ENCODE measurements at places on chromosomes 4 and X. TPM values are rescaled to one million over a fixed set of nuclear protein-coding genes. Genes with fewer than 3 reads are reported as not detected.

Gene HSFX4
- total RNA-seq: not detected

Gene HPGDS
- not detected for total RNA-seq

Gene CCNA2
- total RNA-seq: 0.34 TPM

Gene PABPC1L2B
- total RNA-seq: not detected

Gene RAB41
- not detected for total RNA-seq

Gene SGCB
- total RNA-seq: 4.1 TPM

Gene NDNF
- not detected for total RNA-seq

DNA sequence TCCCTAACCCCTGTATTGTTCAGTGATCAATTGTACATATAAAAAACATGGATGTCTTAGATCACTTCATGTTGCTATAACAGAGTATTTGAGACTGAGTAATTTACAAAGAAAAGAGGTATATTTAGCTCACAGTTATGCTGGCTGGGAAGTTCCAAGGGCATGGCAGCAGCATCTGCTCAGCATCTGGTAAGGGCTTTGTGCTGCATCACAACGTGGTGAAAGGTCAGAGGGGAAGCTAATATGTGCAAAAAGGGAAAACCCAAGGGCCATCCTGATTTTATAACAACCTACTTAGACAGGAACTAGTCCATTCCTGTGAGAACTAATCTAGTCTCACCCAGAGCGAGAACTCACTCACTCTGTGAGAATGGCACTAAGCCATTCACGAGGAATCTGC is 128.2 kb upstream of the OTUD4 start:
- no peak for DNase-seq
- no peak overlapping the region for H3K27ac ChIP-seq
- no peaks in the 10 kb centered on the region for H3K4me1 ChIP-seq
- H3K4me3 ChIP-seq: no peak overlapping the region

GRCh38 chr4:168560184-168561180 is 63.6 kb downstream of the PALLD start:
- no peak overlapping the region for H3K27ac ChIP-seq
- H3K36me3 ChIP-seq: no peaks in the 10 kb centered on the region
- DNase-seq: no peak

- no peak overlapping the region for H3K27ac ChIP-seq
- H3K4me3 ChIP-seq: no peak overlapping the region
- H3K36me3 ChIP-seq: no peaks in the 10 kb centered on the region
These were observed 45.9 kb upstream of the GPC4 start for GRCh38 chrX:133461231-133461630.

- no peak for DNase-seq
- H3K27me3 ChIP-seq: no peaks in the 10 kb centered on the region
- H3K4me3 ChIP-seq: no peak overlapping the region
- H3K27ac ChIP-seq: no peak overlapping the region
- H3K36me3 ChIP-seq: no peaks in the 10 kb centered on the region
- H3K4me1 ChIP-seq: no peaks in the 10 kb centered on the region
These were observed 191.0 kb downstream of the CCSER1 start for GRCh38 chr4:90318193-90318592.

GRCh38 chr4:48578132-48578968 is 88.3 kb downstream of the ZAR1 start:
- no peak overlapping the region for H3K27ac ChIP-seq
- peaks cover 40% of the 10 kb centered on the region for H3K36me3 ChIP-seq
- H3K27me3 ChIP-seq: no peaks in the 10 kb centered on the region
- no peaks in the 10 kb centered on the region for H3K4me1 ChIP-seq

DNA sequence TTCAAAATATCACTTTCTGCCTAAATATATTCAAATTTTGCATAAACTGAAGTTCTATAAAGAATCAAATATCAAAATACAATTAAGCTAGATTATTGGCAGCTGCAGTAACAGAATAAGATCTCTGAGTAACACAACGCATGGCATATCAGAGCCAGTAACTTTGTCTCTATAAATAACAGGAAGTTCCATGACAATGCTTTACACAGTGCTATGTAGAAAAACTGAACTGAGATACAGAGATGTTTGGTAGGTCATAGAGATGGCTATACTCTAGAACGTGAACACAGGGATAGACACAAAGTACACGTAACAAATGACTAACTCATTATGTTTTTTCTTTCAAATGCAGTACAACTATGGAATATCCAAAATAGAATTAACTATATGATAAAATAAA is 18.2 kb downstream of the UBE2D3 start:
- H3K4me3 ChIP-seq: no peak overlapping the region
- H3K36me3 ChIP-seq: peaks cover 94% of the 10 kb centered on the region
- H3K27ac ChIP-seq: no peak overlapping the region
- H3K27me3 ChIP-seq: no peaks in the 10 kb centered on the region

DNA sequence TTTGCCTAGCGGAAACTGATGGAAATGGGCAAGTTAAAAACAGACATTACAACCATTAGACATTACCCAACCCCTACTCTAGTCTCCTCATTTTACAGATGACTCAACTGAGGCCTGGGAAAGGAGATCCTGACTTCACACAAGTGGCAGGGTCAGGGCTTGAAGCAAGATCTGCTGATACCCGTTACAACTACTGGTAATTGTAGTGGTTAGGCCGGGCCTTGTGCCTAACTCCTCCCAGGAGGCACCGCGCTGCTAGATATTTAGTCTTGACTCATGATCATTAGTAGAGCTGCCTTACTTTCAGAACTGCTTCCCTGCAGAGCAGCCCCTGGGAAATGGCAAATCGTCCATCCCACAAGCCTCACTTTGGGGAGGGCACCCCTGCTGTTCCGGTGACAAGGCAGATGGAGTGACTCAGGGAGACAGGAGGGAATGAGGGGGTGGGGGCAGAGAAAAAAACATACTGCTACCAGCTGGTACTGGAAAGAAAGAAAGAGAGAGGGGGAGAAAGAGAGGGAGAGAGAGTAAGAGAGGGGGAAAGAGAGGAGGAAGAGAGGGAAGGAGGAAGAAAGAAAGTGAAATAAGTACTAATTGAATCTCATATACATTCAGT is 12.2 kb downstream of the ARHGEF6 start:
- peaks cover 13% of the 10 kb centered on the region for H3K36me3 ChIP-seq
- DNase-seq: peak; percentile 31
- peaks cover 44% of the 10 kb centered on the region for H3K4me1 ChIP-seq

DNA sequence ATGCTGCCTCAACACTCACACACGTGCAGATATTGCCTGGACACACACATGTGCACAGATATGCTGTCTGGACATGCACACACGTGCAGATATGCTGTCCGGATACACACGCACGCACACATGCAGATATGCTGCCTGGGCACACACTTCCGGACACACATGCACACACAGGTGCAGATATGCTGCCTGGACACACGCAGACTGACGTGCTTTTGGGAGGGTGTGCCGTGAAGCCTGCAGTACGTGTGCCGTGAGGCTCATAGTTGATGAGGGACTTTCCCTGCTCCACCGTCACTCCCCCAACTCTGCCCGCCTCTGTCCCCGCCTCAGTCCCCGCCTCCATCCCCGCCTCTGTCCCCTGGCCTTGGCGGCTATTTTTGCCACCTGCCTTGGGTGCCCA is 14.7 kb downstream of the FGFRL1 start:
- DNase-seq: no peak
- H3K27ac ChIP-seq: no peak overlapping the region
- H3K4me3 ChIP-seq: no peak overlapping the region
- peaks cover 4% of the 10 kb centered on the region for H3K36me3 ChIP-seq
- H3K27me3 ChIP-seq: peaks cover 2% of the 10 kb centered on the region

GRCh38 chr4:21775703-21776102 is 172.9 kb downstream of the KCNIP4 start:
- H3K36me3 ChIP-seq: no peaks in the 10 kb centered on the region
- H3K27ac ChIP-seq: no peak overlapping the region
- H3K4me1 ChIP-seq: no peaks in the 10 kb centered on the region

DNA sequence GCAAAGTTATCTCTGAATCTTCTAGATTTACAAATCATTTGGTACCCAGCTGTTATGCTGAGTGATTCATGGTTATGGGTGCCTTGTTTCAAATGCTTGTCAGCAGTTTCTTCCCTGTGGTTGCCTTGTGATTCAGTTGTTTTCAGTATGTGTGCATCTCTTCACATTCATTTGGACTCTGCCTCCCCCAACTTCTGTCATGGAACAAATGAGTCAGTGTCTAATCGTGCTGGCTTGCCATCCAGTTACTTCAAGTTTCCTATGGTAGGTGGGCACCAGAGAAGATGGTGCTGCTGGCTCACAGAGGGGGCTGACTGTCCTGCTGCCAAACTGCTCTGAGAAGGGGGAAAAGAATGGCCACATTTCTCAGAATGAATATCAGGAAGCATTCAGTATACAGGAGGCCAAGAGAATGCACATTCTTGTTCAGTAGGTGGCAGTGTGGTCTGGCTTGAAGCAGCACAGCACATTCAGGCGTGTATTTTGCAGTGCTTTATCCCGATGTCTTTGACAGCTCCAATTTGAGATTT is 260.9 kb downstream of the GLUD2 start:
- H3K27me3 ChIP-seq: no peaks in the 10 kb centered on the region
- H3K4me3 ChIP-seq: no peak overlapping the region
- no peak for DNase-seq
- H3K27ac ChIP-seq: no peak overlapping the region

DNA sequence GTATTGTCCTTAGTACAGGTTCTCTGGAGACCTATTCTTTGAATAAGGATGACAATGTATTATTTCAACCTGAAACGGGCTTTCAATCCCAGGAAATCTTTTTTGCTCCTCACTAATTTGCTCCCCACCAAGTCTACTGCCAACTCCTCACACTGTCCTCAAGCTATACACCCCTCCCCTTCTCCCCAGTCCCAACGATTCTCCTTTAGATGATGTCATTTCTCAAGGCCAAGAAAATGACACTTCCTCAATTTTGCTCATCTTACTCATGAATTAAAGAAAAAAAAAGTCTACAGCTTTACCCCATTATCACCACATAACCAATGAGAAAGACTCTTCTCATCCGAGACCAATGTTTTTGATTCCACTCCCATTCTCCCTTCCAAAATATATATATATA is 20.6 kb downstream of the AP1S2 start:
- no peak overlapping the region for H3K27ac ChIP-seq
- H3K36me3 ChIP-seq: peaks cover 6% of the 10 kb centered on the region
- H3K4me3 ChIP-seq: no peak overlapping the region
- H3K4me1 ChIP-seq: no peaks in the 10 kb centered on the region
- H3K27me3 ChIP-seq: no peaks in the 10 kb centered on the region
